Psoas muscle (tissue), 8 donors: ENCODE measurements at places on chromosomes 2 and 18. TPM values are rescaled to one million over a fixed set of nuclear protein-coding genes. Genes with fewer than 3 reads are reported as not detected.

Gene TUBA3E
- not detected for total RNA-seq

Gene KATNAL2
- 0.21 TPM for total RNA-seq

Gene FBXO36
- 0.99 TPM for total RNA-seq

Gene LAMA1
- total RNA-seq = 0.15 TPM

Gene DUSP19
- 1.2 TPM for total RNA-seq

Gene DSEL
- total RNA-seq = 0.99 TPM

Gene CMPK2
- total RNA-seq = 3.4 TPM
